ENCODE measurements at places on chromosomes 6 and 20.

- no peak for DNase-seq
These were observed 340.6 kb upstream of the KHDRBS2 start for GRCh38 chr6:62626661-62627060.

DNA sequence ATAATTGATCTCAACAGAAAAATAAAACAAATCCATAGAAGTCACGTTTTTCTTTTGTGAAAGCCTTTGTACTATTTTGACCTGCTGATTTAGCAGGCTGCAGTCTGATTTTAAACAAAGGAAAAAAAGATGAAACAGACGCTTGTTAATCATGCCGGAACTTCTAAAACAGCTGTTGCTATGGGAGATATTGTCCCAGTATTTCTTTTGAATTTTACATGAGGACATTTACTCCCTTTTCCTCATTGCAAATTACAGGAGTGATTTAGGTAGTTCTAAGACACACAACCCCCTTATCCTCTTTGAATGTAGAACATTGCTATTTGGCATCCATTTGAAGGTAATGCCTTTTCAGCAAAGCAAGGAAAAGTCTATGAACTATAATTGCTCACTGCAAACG is 416.1 kb downstream of the BCKDHB start:
- no peak for DNase-seq

DNA sequence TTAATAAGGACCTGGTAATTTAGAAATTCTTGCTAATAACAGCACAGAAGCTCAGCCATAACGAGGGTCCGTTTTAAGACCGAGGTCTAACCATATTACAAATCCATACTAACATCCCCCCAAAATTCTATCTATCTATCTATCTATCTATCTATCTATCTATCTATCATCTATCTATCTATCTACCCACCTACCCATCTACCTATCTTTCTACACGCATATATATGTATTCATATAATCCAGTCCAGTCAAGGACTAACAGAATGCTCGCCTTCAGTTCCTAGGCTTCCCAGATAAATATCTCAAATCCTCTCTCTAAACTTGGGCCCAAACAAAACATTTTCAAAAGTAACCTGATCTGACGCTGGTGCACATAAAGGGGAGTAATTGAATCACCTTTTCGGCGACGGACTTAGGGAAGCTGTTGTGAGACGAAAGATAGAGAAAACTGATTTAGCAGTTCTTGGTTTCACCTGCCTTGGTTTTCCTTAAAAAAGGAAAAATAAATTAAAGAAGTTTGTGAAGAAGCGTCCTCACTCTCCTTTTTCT is 14.5 kb downstream of the HMGN4 start:
- DNase-seq, result no peak

GRCh38 chr20:58086763-58087561 is 141.5 kb downstream of the ANKRD60 start:
- DNase-seq, result no peak

DNA sequence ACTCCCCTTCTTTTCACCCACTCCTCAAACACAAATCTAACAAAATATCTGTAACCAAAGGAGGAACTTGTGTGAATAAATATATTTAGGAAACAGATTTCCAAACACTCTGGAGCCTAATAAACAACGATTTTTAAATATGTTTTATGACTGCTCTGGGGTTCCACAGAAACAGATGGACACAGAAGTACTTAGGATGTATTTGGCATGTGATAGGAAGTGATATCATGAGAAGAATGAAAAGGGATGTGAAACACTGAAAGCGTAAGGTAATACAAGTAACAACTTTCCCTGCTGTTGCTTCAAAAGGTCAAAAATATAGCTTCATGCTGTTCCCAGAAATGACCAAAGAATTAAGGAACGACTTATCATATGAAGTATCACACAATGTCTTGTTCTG is 26.1 kb upstream of the ENPP1 start:
- no peak for DNase-seq

All from activated CD4-positive, CD25-positive, alpha-beta regulatory T cell treated with anti-CD3 and anti-CD28 coated beads, Interleukin-2, amount 50 U/mL, for 72 hours (primary cell).